ENCODE measurements at places on chromosomes 6 and 20. TPM values are rescaled to one million over a fixed set of nuclear protein-coding genes. Genes with fewer than 3 reads are reported as not detected.

Gene SEMG1
- total RNA-seq = not detected

DNA sequence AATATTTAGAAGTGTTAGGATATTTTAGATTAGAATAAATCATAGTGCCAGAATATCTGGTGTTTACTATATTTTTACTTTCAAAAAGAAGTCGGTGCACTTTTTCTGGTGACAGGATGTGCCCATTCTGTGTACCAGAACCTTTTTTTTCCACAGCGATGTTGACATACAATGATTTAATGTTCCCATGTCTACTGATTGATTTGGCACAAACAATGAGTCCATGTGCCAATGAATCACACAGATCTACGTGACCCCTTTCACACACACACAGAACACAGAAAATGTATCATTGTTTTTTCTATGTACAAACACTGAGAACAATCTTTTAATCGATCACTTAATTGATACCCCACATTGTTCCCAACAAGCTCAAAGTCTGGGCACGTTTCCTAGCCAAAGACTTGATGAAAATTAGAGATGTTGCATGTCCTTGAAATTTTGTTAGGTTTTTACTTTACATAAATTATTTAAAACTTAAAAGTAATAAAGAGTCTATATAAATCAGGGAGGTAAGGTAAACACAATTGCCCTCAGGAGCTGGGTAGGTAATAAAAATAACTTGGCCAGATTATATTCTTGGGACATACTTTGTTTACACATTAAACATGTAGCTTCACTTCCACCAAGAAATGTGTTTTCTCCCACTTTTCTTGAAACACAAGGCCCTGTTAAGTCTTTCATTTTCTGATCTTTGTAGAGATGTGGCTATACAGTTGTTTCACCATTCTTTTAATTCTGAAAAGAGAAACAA is 36.4 kb upstream of the SOX4 start:
- DNase-seq = no peak

- DNase-seq = no peak
Measured at GRCh38 chr6:4608361-4609115, 167.7 kb upstream of the CDYL start.

Gene TRIM40
- not detected for total RNA-seq
